ENCODE measurements at places on chromosomes 13 and 19. TPM values are rescaled to one million over a fixed set of nuclear protein-coding genes. Genes with fewer than 3 reads are reported as not detected.

Gene KISS1R
- total RNA-seq = not detected

Gene C19orf85
- not detected for total RNA-seq

Gene MEIS3
- total RNA-seq = 25.9 TPM

Gene PPM1N
- total RNA-seq = 1.3 TPM

Gene FFAR1
- not detected for total RNA-seq

Gene ACP7
- 3.3 TPM for total RNA-seq
